Thyroid gland (tissue), 4 donors: ENCODE measurements at places on chromosomes 7 and 10. TPM values are rescaled to one million over a fixed set of nuclear protein-coding genes. Genes with fewer than 3 reads are reported as not detected.

- H3K36me3 ChIP-seq: no peaks in the 10 kb centered on the region
- no peaks in the 10 kb centered on the region for H3K27me3 ChIP-seq
- no peak overlapping the region for H3K27ac ChIP-seq
- H3K4me1 ChIP-seq: no peaks in the 10 kb centered on the region
These were observed 166.2 kb upstream of the INHBA start for GRCh38 chr7:41869091-41869490.

DNA sequence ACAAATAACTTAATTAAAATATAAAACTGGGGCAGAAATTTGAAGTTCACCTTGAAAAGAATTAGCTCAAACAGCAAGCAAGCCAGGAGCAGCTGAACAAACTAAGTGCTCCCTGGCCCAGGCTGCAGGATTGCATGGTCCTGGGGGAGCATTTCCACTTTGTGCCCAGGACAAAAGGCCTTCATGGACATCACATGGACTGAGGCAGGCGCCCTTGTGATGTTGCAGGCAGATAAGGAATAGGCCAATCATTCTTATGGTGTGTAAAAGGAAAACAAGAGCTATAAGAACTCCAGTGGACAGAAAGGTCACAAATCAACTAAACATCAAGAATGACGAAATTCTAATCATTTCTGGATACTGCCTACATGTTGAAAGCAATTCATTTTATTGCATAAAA, 17.5 kb upstream of the TECTB start:
- H3K27ac ChIP-seq: peak overlapping the region; percentile 76
- DNase-seq: peak; percentile 54
- H3K4me3 ChIP-seq: no peak overlapping the region
- no peaks in the 10 kb centered on the region for H3K36me3 ChIP-seq
- peaks cover 24% of the 10 kb centered on the region for H3K4me1 ChIP-seq
- no peaks in the 10 kb centered on the region for H3K27me3 ChIP-seq

Gene ZNF365
- not detected for total RNA-seq

Gene ZNF25
- total RNA-seq: 10.1 TPM

DNA sequence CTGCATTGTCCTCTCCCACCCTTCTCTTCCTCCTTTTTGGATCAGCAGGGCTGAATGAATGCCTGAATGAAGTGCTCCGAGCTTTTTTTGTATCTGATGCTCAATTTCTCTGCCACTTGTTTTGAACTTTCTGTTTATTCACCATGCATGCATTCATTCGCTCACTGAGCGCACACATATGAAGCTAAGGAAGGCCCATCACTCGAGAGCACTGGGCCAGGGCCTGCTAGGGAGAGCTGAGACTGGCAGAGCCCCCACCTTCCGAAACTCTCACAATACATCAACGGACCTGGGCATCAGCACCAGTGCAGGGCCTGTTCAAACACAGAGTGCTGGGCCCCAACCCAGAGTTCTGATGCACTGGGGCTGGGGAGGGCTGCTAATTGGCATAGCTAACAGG, 45.7 kb downstream of the RPS24 start:
- DNase-seq: no peak
- no peak overlapping the region for H3K27ac ChIP-seq
- H3K27me3 ChIP-seq: no peaks in the 10 kb centered on the region
- no peaks in the 10 kb centered on the region for H3K4me1 ChIP-seq
- no peak overlapping the region for H3K4me3 ChIP-seq
- no peaks in the 10 kb centered on the region for H3K36me3 ChIP-seq

Gene NACAD
- 2.3 TPM for total RNA-seq

Gene COL17A1
- total RNA-seq: 1.8 TPM

- H3K4me1 ChIP-seq: peaks cover 21% of the 10 kb centered on the region
- peak overlapping the region; percentile 96 for H3K27ac ChIP-seq
- peaks cover 26% of the 10 kb centered on the region for H3K36me3 ChIP-seq
- peak overlapping the region; percentile 77 for H3K4me3 ChIP-seq
- no peak for DNase-seq
- H3K27me3 ChIP-seq: no peaks in the 10 kb centered on the region
These were observed 519 bp upstream of the ZNF655 start for GRCh38 chr7:99557940-99558305.
